ENCODE measurements at places on chromosomes 6 and 20. TPM values are rescaled to one million over a fixed set of nuclear protein-coding genes. Genes with fewer than 3 reads are reported as not detected.

DNA sequence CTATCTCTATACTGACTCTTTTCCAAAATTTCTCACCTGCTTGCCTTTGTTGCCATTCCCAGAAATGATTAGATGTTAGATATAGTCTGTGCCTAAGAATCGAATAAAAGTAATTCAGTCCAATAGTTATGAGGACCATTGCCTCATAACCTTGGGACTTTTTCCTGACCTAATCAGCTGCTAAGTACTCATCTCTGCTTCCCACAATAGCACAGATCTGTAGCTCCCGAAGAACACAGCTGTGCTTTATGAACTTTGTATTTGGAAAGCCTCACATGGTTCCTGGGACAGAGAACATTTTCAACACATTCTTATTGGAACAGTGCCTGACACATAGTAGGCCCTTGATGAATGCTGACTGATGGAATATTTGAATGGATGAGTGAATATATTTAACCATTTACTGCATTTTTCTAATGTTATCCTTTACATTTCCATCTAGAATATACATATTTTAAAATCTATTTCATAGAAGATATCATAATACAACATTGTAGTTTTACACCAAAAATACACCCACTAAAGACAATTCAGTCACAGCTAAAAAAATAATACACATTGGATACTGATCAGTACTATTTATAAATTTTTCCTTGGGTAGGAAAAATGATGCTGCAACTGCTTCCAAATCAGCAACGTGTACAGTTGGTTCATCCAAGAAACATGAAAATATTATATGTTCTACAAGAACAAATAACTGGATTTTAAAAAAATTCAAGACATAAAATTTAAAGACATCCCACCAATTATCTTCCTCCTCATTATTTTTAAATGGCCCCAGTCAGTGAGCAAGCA, 53.9 kb downstream of the HS3ST5 start:
- no peaks in the 10 kb centered on the region for H3K4me1 ChIP-seq
- no peak overlapping the region for H3K4me3 ChIP-seq
- DNase-seq = no peak
- H3K27ac ChIP-seq = no peak overlapping the region
- H3K36me3 ChIP-seq = no peaks in the 10 kb centered on the region
- no peaks in the 10 kb centered on the region for H3K27me3 ChIP-seq

DNA sequence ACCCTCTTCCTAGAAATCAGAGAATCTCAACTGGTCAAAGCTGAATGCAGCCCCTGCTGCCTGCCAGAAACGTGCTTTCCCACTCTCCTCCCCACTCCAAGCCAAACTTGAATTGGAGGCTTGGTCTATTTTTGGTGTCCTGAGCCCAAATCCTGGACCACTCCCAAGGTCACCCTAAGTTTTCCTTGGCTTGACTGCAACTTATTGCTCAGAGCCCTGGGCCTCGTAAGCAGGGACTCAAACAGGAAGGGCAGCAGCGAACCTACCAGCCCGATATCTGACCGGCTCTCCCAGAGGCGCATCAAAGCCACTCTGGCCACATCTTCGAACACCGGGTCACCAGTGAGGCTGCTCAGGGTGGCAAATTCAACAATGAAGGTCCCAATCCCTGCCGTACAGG, 12.7 kb downstream of the EDEM2 start:
- no peak overlapping the region for H3K4me3 ChIP-seq
- H3K4me1 ChIP-seq = no peaks in the 10 kb centered on the region
- H3K27me3 ChIP-seq = no peaks in the 10 kb centered on the region

DNA sequence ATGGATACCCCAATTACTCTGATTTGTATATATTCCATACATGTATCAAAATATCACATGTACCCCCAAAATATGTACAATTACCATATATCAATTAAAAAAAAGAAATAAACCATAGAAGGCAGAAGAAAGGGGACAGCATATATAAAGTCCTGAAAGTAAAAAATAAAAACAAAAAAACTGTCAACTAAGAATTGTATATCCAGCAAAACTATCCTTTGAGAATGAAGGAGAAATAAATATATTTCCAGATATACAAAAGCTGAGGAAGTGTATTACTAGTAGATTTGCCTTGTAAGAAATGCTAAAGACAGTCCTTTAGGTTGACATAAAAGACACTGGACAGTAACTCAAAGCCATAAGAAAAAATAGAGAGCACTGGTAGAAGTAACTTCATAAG, 9.3 kb upstream of the RIPOR2 start:
- no peak overlapping the region for H3K4me3 ChIP-seq
- DNase-seq = no peak
- H3K27ac ChIP-seq = no peak overlapping the region
- H3K36me3 ChIP-seq = no peaks in the 10 kb centered on the region
- peaks cover 35% of the 10 kb centered on the region for H3K4me1 ChIP-seq
- H3K27me3 ChIP-seq = no peaks in the 10 kb centered on the region

- no peaks in the 10 kb centered on the region for H3K4me1 ChIP-seq
- DNase-seq = no peak
- H3K36me3 ChIP-seq = no peaks in the 10 kb centered on the region
- H3K27ac ChIP-seq = no peak overlapping the region
- H3K4me3 ChIP-seq = no peak overlapping the region
Observed at GRCh38 chr6:159919800-159920199, 29.0 kb downstream of the MAS1 start.

Gene KCNG1
- polyA plus RNA-seq = not detected

Gene TGM3
- polyA plus RNA-seq = not detected

- DNase-seq = no peak
- no peak overlapping the region for H3K4me3 ChIP-seq
- no peaks in the 10 kb centered on the region for H3K36me3 ChIP-seq
- H3K4me1 ChIP-seq = no peaks in the 10 kb centered on the region
- H3K27ac ChIP-seq = no peak overlapping the region
- no peaks in the 10 kb centered on the region for H3K27me3 ChIP-seq
Observed at GRCh38 chr6:164826831-164827468, 482.5 kb downstream of the C6orf118 start.

DNA sequence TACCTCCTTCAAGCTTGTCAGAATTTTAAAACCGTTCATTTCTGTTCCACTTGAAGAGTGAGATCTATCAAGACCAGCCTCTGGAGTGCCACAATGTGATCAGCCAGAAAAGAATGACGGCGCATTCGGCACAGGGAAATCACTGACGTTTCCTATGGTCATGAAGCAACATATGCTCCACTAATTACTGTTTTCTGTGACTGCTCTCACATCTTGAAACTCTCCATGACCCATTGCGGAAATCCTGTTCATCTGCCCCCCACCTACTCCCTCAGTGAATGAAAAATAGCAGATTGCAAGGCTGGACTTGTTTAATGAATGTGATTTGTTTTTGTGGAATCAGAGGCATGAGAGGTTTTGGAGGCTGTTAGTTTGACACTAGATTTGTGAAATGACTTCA, 53.2 kb downstream of the SAMD5 start:
- no peaks in the 10 kb centered on the region for H3K36me3 ChIP-seq
- no peaks in the 10 kb centered on the region for H3K4me1 ChIP-seq
- no peak overlapping the region for H3K27ac ChIP-seq
- peaks cover 2% of the 10 kb centered on the region for H3K27me3 ChIP-seq
- DNase-seq = no peak
- H3K4me3 ChIP-seq = no peak overlapping the region

Gene SAMD10
- 2.2 TPM for polyA plus RNA-seq

DNA sequence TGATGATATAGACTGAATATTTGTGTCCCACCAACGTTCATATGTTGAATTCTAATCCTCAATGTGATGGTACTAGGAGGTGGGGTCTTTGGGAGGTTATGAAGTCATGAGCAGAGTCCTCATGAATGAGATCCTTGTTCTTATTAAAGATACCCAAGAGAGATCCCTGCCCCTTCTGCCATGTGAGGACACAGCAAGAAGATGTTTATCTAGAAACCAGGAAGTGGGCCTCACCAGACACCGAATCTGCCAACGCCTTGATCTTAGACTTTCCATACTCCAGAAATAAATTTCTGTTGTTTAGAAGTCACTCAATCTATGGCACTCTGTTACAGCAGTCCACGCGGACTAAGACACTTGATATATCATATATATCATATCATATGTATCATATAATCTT, 67.7 kb upstream of the GCM1 start:
- H3K36me3 ChIP-seq = no peaks in the 10 kb centered on the region
- peaks cover 5% of the 10 kb centered on the region for H3K4me1 ChIP-seq
- no peak for DNase-seq
- H3K27ac ChIP-seq = no peak overlapping the region
- H3K4me3 ChIP-seq = no peak overlapping the region
- no peaks in the 10 kb centered on the region for H3K27me3 ChIP-seq

Gene IRF4
- 6.4 TPM for polyA plus RNA-seq

- no peaks in the 10 kb centered on the region for H3K27me3 ChIP-seq
- no peaks in the 10 kb centered on the region for H3K36me3 ChIP-seq
- no peak for DNase-seq
Observed at GRCh38 chr6:154951345-154952200, 43.5 kb upstream of the TIAM2 start.

Gene LGSN
- polyA plus RNA-seq = not detected

DNA sequence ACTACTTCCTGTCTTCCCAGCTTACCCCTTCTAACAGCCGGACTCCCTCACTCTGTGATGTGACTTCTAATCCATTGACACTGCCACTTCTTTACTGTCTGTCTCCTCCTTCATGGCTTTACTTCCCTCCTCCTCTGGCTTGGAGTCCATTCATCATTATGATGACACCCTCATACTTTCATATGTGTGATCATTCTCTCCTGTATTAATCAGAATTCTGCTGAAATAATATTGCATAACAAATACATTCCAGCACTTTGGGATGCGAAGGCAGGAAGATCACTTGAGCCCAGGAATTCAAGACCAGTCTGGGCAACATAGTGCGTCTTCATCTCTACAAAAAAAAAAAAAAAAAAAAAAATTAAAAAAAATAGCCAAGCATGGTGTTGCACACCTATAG, 147.9 kb upstream of the BTBD3 start:
- no peaks in the 10 kb centered on the region for H3K27me3 ChIP-seq
- H3K27ac ChIP-seq = no peak overlapping the region
- H3K4me1 ChIP-seq = no peaks in the 10 kb centered on the region
- DNase-seq = no peak
- no peaks in the 10 kb centered on the region for H3K36me3 ChIP-seq
- no peak overlapping the region for H3K4me3 ChIP-seq

Gene ACOT8
- 40.9 TPM for polyA plus RNA-seq

GRCh38 chr20:46621492-46621891, 29.8 kb downstream of the SLC13A3 start:
- peaks cover 22% of the 10 kb centered on the region for H3K4me1 ChIP-seq
- no peak overlapping the region for H3K27ac ChIP-seq
- H3K4me3 ChIP-seq = no peak overlapping the region
- no peaks in the 10 kb centered on the region for H3K36me3 ChIP-seq
- no peak for DNase-seq
- peaks cover 17% of the 10 kb centered on the region for H3K27me3 ChIP-seq

DNA sequence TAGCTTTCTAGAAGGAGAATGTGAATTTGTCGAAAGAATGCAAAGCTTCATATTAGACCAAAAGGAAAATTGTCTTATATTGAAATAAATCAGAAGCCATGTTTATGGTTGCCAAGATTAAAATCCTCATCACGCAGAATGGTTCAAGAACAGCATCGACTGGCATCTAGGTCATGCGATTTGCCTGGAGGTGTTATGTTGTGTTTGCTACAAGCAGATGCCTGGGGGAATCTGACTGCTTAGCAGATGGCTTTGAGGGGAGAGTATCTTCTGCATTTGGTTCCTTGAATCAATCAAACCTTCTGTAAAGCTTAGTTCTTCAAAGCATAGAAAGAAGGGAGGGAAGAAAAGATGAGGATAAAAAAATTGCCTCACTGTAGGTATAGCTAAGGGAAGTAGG, 585.8 kb downstream of the QKI start:
- H3K4me1 ChIP-seq = no peaks in the 10 kb centered on the region
- no peaks in the 10 kb centered on the region for H3K36me3 ChIP-seq
- H3K27ac ChIP-seq = no peak overlapping the region

Gene HLA-DRB1
- 2,792 TPM for polyA plus RNA-seq

GRCh38 chr6:127131275-127131674, 12.8 kb downstream of the RSPO3 start:
- no peaks in the 10 kb centered on the region for H3K36me3 ChIP-seq
- no peak overlapping the region for H3K27ac ChIP-seq
- no peaks in the 10 kb centered on the region for H3K4me1 ChIP-seq

- H3K4me3 ChIP-seq = no peak overlapping the region
- H3K4me1 ChIP-seq = no peaks in the 10 kb centered on the region
- H3K27me3 ChIP-seq = no peaks in the 10 kb centered on the region
- no peak for DNase-seq
- H3K27ac ChIP-seq = no peak overlapping the region
Observed at GRCh38 chr6:81491454-81492101, 260.9 kb downstream of the TENT5A start.

Gene TBC1D22B
- polyA plus RNA-seq = 5.0 TPM

DNA sequence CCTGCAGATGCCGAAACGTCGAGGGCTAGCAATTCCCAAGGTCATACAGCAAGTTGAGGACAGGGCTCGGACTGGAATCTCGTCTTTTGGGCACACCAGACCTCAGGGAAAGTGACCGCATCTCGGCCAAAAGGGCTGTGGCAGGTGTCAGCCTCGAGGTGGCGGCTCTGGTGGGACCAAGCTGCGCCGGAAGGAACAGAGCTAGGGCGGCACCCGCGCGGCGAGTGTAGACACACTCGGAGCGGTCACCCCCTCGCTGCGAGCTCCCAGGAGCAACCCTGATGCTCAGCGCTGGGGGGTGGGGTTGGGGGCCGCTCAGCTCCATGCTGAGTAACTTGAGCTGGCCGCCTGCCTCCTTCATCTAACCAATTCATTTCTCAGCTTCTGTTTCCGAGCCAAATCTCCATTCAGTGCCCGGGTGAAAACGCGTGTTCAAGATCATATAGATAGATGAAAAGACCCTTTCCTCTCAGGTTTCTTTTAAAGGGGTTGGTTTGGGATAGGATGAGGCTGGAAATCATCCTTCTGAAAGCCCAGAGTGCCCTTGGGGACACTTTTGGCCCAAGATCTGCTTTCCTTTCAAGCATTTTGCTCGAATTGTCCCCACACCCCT, 2.2 kb upstream of the TUBB2B start:
- no peaks in the 10 kb centered on the region for H3K36me3 ChIP-seq
- peaks cover 90% of the 10 kb centered on the region for H3K27me3 ChIP-seq
- H3K27ac ChIP-seq = no peak overlapping the region

Gene LPA
- polyA plus RNA-seq = not detected

- H3K27me3 ChIP-seq = no peaks in the 10 kb centered on the region
- H3K27ac ChIP-seq = no peak overlapping the region
- no peaks in the 10 kb centered on the region for H3K36me3 ChIP-seq
- no peaks in the 10 kb centered on the region for H3K4me1 ChIP-seq
- no peak overlapping the region for H3K4me3 ChIP-seq
Observed at GRCh38 chr6:54992789-54993188, 146.2 kb downstream of the FAM83B start.

Gene TRAPPC3L
- polyA plus RNA-seq = not detected

DNA sequence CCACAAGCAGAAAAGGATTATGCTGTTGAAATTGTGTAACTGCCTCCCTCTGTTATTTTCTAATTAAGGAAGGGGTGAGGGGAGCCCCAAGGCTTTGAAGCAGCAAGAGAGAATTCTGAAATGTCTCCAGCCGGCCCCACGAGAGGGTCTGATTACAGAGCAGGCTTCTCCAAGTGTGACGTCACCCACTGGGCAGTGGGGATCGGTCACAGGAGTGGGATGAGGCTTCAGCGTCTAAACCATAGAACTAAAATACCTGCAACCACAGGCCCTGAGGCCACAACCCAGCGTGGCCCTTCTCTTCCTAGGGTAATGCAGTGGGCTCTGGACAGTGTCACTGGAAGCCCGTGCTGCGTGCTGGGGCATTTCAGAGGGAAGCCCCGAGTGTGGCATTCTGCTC, 38.6 kb upstream of the APCDD1L start:
- no peaks in the 10 kb centered on the region for H3K27me3 ChIP-seq
- H3K36me3 ChIP-seq = no peaks in the 10 kb centered on the region
- DNase-seq = no peak
- no peak overlapping the region for H3K27ac ChIP-seq
